Activated naive CD4-positive, alpha-beta T cell treated with anti-CD3 and anti-CD28 coated beads, Interleukin-2, amount 50 U/mL, for 72 hours (primary cell): ENCODE measurements at places on chromosomes 7 and 10. TPM values are rescaled to one million over a fixed set of nuclear protein-coding genes. Genes with fewer than 3 reads are reported as not detected.

PPP1R17 gene
- not detected for total RNA-seq

UCN3 gene
- total RNA-seq = not detected

SFXN4 gene
- 36.4 TPM for total RNA-seq

FRA10AC1 gene
- 18.5 TPM for total RNA-seq

ITPRID1 gene
- total RNA-seq = not detected

HYAL4 gene
- not detected for total RNA-seq

C10orf71 gene
- not detected for total RNA-seq

VPS50 gene
- 41.6 TPM for total RNA-seq

NPS gene
- total RNA-seq = not detected

GJD4 gene
- total RNA-seq = not detected

ADIRF gene
- total RNA-seq = not detected

AKR1C8 gene
- not detected for total RNA-seq

GNB2 gene
- 239 TPM for total RNA-seq

FBXO24 gene
- 1.9 TPM for total RNA-seq

EFCAB10 gene
- total RNA-seq = not detected

NOD1 gene
- 8.2 TPM for total RNA-seq

ZRANB1 gene
- total RNA-seq = 12.3 TPM

JCAD gene
- 0.05 TPM for total RNA-seq

PRKG1 gene
- total RNA-seq = not detected

NAPEPLD gene
- 7.2 TPM for total RNA-seq

PAPOLB gene
- not detected for total RNA-seq
